ENCODE measurements at places on chromosomes 2 and 18. TPM values are rescaled to one million over a fixed set of nuclear protein-coding genes. Genes with fewer than 3 reads are reported as not detected.

Gene DUSP28
- 3.7 TPM for total RNA-seq

DNA sequence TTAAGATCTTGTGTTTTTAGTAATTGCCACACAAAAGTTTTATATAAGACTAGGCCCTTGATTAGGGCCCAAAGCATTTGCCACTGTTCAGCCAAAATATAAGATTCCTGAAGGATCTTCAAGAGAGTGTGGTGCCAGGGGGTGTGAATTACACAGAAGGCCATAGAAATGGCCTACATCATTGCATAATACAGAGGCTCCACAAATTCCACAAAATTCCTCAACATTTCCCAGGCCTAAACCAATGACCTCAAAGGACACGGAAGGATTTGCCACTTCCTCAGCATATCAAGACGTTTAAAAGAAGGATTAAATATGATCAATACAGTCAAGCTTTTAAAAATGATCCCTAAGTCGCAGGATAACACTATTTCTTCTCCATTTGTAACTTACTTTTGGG is 24.1 kb downstream of the COL6A3 start:
- no peak for DNase-seq

DNA sequence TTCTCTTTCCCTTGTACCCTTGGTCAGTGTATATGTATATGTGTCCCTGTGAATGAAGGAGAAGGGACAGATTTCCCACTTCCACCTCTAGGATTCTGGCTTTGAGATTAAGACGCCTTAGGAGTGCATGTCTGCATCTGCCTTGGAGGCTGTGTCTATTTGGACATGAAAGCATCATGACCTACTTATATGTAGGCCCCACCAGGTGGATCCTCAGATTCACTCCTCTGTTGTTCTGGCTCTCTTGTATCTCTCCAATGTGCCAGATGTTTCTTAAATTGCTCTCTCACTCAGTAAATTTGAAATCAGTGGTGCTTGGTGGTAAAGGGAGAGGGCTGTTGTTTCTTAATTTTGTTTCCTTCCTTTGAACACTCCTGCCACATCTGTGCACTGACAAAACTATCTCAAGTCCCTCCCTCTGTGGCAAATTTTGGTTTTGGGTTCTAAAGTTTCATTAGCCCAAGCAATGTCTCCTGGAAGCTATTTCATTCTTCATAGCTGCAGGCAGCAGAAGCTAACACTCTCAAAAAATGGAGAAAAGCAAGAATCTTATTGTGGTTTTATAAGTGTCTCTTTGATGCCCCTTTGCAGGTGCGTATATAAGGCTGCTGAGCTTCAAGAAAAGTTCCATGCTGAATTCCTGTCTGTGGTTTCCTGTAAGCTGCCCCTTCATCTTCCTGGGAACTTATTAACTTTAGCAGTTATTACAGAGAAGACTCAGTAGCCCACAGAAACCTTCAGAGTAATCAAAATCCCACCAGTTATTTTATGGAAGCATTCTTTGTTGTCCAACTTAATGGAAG is 179.7 kb upstream of the SETBP1 start:
- no peak for DNase-seq

DNA sequence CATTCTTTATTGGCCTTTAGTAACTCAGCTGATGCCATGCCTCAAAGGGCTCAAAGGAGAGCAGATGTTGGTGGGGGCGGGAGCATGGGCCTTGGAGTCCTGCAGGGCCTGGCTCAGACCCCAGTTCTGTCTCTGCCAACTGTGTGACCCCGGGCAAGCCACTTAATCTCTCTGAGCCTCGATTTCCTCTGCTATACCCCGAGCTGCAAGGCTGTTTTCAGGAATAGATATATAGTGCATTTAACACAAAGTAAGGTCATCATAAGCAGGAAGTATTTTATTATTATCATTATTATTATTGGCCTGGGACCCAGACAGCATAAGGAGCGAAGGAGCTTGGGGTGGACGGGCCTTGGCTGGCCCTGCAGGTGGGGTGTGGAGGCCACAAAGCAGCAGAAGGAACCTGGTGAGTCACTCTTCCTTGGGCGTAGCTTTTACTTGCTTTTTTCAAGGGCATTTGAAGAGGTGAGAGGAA is 162.7 kb downstream of the INHBB start:
- DNase-seq, result peak; percentile 39

Measured in uterus (tissue), 4 donors.